Kidney epithelial cell (primary cell): ENCODE measurements at places on chromosomes 5 and 9. TPM values are rescaled to one million over a fixed set of nuclear protein-coding genes. Genes with fewer than 3 reads are reported as not detected.

- no peak for DNase-seq
Measured at GRCh38 chr5:84228266-84228665, 156.4 kb downstream of the EDIL3 start.

DNA sequence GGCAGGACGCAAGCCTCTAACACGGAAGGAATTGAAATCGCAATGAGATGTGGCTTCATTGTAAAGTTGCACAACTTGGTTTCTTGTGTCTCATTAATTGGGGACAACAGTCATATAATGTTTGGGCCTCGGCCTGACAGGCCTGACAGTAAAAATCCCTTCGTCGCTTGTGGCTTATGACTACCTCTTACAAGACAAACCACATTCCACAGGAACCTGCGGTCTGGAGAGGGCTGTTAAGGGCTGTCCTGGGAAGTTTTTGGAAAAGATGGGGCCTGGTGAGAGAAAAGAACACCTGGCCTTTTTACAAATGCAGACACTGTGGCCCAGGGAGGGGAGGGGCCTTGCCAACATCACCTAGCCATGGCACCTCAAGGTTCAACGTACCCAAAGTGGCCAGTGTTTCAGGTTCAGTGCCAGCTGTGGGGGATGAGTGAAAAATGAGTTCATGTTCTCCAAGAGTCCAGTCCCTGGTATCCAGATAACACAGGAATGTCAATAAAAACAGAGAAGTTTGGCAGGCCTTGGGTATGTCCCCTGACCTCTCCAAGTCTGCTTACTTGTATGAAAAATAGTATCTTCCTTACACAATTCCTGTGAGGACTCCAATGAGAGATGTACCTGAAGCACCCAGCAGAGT, 22.2 kb downstream of the SHB start:
- DNase-seq = peak; percentile 63

DNA sequence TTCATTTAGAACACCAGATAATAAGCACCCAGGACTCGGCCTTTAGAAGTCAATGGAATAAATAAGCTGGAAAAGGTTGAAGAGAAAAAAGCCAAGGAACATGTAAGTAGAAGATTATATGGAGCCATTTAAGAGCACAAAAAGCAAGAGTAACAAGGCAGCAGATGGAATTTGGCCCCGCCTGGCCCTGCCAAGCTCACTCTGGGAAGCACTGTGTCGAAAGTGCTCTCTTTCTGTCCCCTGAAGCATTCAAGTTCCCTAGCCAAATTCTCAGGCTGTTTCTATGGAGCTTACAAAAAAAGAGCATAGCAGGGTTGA, 73.0 kb upstream of the GPR151 start:
- DNase-seq = no peak

GRCh38 chr9:87643107-87643650, 82.7 kb upstream of the CTSL start:
- no peak for DNase-seq

GRCh38 chr9:134356496-134357470, 30.5 kb downstream of the RXRA start:
- DNase-seq = no peak

DNA sequence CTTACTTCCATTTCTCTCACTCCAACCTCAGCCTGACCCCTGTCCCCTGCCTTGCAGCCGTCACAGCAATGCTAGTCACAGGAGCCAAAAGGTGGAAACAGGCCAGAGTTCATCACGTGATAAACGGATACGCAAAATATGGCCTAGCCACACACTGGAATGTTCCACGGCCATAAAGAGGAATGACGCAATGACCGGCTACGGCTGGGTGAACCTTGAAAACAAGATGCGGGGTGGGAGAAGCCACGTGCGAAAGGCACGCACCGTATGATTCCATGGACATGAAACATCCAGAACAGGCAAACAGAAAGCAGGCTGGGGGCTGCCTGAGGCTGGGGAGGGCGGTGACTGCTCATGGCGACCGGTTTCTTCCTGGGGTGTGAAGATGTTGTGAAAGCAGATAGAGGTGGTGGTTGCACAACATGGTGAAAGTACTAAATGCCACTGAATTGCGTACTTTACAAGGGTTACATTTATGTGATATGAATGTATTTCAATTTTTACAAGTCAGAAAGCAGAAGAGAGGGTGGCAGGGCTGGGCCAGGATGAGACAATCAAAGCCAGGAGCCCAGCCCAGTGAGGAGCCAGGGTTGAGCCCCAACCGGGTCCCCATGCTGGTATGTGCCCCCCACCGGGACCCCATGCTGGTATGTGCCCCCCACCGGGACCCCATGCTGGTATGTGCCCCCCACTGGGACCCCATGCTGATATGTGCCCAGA, 117.8 kb upstream of the SARDH start:
- DNase-seq = peak; percentile 93

GRCh38 chr5:58314356-58315210, 145.3 kb downstream of the PLK2 start:
- DNase-seq = no peak

- DNase-seq = no peak
Measured at GRCh38 chr5:143001764-143002351, 231.7 kb downstream of the ARHGAP26 start.

DNA sequence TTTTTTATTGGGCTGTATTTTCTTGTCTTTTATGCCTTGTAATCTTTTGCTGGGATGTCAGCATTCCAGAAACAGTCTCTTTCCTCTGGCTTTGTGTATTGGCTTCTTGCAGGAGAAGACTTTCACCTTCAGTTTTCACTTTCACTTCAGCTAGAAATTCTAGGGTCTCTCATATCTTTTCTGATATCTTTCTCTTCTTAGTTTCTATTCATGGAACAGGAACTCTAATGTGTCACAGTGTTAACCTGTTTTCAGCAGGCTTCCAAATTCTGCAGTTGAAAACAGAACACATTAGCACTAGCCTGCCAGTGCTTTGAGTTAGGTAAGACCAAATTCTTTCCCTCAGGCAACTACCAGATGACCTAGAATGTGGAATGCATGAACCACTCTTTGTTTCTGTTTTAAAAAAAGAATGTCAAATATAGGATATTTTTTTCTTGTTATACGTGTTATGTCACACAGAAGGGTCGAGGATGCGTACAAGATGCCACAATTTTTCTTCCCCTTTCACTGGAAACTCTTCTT, 164.7 kb downstream of the TUSC1 start:
- DNase-seq = no peak

DNA sequence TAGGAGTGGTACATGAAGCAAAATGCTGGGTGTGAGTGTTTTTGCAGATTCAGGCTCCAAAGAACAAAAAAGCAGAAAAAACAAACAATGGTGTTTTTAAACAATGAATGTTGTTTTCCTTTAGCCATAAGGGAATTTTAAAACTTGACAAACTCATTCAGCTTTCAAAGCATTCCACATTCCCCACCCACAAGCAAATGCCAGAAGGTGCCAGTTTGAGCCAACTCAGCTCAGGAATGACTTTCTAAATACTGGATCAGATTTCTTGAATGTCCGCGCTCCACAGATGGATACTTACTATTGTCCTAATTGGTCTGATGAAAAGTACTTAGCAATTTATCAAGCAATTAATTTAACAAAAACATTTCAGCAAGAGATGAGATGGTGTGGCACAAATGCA, 12.9 kb upstream of the MOB3B start:
- no peak for DNase-seq

- DNase-seq = no peak
Measured at GRCh38 chr5:170164087-170164486, 58.4 kb downstream of the FOXI1 start.

DNA sequence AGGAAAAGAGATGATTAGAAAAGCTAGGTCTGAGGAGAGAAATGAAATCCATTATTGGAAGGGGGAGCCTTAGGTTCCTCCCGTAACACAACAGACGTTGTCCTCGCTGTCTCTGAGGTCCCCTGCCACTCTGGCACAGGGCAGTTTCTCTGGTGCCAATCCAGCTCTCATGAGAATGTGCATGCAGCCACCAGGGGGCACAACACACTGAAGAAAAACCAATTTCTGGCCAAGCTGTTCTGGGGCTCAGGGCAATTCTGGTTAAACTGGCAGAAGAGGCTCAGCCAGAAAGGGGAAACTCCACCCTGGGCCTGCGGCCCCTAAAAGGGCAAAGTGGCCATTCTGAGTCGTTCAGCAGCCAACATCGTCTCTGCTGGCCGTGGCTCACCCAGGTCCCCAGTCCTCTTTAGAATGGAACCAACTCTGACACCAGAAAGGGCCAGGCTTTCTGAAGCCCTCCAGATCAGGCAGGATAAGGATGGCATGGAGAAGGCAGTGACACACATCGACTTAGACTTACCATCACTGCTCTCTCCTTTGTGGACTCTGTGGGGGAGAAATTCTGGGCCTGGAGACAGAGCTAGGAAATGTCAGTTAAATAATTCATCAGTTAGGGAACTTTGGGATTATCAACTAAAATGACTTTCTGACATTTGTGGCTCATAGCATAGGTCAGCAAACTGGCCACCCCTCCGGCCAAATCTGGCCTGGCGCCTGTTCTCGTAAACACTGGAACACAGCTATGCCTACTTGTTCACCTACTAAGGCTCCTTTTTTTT, 58.5 kb upstream of the GOLPH3 start:
- DNase-seq = no peak

DNA sequence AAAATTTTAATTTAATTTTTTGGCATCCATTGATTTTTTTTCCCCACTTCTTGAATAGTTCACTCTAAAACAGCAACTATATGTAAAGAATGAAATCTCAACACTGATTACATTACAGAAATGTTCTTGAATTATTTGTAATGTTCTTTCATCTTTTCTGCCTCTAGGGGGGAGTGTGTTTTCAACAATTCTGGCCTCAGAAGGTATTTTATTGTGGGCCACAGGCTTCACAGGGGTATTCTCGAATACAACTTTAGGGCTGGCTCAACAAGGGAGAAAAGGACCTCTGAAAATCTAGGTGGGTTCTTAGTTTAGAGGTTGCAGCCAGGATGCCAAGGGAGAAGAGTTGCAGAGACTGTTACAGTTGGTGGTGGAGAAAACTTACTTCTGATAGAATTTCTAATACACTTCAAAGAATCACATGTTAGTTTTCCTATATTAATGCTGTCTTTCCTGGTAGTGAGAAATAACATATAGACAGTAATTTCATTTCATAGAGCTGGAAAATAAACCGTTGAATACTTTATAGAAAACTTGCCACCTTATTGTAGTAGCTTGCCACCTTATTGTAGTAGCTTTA, 3.6 kb upstream of the NPR3 start:
- DNase-seq = no peak

GRCh38 chr9:5784526-5785315, 48.2 kb downstream of the ERMP1 start:
- DNase-seq = no peak

DNA sequence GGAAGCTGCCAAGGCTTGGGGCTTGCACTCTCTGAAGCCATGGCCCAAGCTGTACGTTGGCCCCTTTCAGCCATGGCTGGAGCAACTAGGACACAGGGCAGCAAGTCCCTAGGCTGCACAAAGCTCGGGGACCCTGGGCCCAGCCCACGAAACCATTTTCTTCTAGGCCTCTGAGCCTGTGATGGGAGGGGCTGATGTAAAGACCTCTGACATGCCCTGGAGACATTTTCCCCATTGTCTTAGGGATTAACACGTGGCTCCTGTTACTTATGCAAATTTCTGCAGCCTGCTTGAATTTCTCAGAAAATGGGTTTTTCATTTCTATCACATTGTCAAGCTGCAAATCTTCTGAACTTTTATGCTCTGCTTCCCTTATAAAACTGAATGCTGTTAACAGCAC, 83.0 kb upstream of the DAP start:
- no peak for DNase-seq

- DNase-seq = no peak
Measured at GRCh38 chr9:133991214-133991921, 756 bp downstream of the VAV2 start.

DNA sequence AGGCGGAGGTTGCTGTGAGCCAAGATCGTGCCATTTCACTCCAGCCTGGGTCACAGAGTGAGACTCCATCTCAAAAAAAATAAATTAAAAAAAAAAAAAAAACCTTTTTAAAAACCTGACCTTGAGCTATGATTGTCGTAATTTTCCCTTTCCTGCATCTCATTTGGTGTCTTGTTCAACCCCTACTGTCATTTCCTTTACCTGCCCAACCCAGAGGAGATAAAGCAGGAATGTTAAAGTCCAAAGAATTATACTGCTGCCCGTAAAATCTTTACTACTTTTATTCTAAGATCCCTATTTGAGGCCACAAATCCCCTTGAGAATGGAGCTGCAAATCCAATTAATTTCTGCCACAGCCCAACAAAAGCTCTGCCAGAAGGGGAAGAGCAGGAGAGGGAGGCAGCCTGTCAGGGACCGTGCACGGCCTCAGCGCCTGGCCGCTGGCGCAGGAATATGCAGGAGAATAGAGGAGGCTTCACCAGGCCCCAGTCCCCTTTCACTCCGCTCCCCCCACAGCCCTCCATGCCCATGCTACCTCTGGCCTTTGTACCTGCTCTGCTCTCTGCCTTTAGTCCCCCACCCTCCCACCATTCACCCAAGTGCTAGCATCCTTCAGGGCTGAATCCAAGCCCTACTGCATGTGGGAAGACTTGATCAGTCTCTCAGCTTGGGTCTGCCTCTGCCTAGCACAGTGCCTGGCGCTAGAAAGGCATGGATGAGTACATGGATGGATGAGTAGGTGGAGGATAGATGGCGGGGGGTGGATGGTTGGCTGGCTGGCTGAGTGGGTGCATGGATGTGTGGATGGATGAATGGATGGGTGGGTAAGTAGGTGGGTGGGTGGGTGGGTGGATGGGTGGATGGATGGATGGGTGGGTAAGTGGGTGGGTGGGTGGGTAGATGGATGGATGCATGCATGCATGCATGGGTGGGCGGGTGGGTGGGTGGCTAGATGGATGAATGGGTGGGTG, 99.8 kb upstream of the SARDH start:
- no peak for DNase-seq

DNA sequence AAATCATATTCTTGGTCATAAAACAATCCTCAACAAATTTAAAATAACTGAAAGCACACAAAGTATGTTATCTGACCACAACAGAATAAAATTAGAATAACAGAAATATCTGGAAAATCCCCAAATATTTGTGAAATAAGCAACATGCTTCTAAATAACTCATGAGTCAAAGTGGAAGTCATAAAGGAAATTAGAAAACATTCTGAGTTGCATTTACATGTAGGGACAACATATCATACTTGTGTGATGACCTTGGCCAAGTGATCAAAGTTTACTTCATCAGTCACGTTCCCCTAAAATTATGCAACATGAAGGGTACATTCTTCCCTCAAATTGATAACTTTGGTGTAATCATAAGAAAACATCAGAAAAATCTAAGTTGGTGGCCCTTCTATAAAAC, 64.7 kb downstream of the CSF2 start:
- DNase-seq = no peak

Gene NOXA1
- total RNA-seq = 0.84 and 1.8 TPM in 2 replicates

Gene RXRA
- total RNA-seq = 15.0 and 19.7 TPM in 2 replicates

Gene MYMK
- total RNA-seq = not detected in 2 replicates

Gene NMUR2
- total RNA-seq = not detected in 2 replicates

Gene NFIL3
- total RNA-seq = 29.1 and 31.1 TPM in 2 replicates

Gene OR1J2
- not detected in 2 replicates for total RNA-seq

Gene LRRC19
- under 0.01 TPM in 1 of 2 replicates, not detected in the other for total RNA-seq

Gene SPATA6L
- 1.3 and 2.5 TPM in 2 replicates for total RNA-seq
